Fibroblast of skin of left quadriceps (primary cell): ENCODE measurements at places on chromosomes 2 and 18.

DNA sequence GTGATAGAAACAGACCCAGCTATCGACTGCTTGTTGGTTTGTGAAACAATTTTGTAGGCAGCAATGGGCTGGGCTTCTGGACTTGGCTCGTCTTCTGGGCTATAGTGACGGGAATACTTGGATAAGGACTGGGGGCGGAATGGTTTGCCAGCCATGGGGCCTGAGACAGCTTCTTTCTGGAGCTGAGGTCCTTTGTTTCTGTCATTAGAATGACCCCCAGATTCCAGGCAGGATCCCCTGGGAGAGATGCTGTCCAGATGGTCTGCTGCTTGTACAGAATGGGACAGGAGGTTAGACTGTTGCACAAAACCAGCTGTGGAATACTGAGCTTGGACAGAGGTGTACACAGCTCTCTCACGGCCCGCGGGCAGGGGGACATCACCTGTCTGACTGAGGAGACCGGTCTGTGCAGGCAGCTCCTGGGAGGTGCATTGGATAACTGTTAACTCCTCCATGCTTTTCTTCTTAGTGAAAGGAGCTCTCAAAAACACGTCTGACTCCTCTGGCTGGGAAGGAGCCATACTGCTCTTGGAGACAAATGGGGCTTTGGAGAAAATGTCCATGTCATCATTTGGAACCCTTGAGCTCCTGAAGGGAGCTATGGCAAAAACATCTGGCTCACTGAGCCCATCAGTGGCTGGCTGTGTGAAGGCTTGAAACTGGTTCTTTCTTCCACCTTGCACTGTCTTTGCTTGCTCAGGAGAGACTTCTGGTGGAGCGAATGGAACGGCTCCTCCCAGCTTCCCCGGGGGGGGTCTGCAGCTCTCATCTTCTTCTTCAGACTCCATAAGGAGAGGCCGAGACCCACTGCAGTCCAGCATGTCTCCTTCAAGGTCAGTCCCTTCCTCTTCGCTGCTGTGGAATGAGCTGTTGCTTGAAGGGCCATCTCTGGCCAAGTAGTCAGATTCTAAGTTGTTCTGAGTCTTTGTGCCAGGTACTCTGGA lies 28.6 kb upstream of the NFU1 start:
- no peak for DNase-seq

DNA sequence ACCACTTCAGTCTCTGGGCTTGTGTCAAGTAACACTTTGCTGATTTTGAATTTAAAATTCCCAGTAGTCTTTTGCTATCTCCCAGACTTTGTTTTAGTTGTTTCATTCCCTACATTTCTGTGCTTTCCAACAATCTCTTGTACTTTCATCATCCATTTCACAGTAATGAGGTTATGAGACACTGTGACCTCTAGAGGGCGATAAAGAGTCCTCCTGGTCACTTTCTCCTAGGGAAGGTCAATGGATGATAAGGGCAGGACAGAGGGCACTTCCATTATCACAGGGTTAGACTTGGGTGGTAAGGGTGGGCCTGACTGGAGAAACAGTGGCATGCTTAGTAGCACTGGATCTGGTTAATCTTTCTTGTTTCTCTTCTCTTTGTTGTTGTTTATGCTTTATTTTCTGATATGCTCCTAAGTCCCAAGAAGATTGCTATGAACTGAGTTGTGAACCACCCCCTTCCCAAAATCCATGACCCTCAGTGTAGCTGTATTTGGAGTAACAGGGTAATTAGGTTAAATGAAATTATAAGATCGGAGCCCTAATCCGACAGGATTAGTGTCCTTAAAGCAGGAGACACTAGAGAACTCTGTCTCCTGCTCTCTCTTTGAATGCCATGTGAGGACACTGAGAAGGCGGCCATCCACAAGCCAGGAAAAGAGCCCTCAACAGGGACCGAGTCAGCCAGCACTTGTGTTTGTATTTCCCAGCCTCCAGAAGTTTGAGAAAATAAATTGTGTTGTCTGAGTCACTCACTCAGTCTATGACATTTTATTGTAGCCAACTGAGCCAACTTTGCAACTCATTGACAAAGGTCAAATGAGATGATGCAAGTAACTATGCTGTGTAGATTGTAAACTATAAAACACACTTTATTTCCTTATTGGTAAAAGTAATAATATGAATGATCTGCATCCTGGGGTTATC lies 779.2 kb downstream of the CNTNAP5 start:
- no peak for DNase-seq

DNA sequence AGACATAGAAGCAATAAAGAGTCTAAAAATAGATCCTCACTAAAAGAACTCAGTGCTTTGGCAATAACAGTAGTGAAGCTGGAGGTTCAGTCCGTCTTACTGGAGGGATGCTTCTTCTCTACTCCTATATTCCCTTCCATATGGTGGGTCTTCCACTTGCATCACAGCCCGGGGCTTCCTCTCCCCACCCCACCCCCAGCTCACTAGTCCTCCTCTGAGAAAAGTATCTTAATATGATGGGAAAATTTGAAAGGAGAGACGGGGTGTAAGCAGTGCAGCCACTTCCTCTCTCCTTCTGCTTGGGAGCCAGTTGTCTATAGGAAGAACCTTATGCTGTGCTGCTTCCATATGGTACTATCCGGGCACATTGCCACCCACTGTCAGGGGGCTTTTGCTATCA lies 57.2 kb upstream of the SPOPL start:
- no peak for DNase-seq

- no peak for DNase-seq
These were observed 175.8 kb downstream of the AGPS start for GRCh38 chr2:177568390-177568789.

DNA sequence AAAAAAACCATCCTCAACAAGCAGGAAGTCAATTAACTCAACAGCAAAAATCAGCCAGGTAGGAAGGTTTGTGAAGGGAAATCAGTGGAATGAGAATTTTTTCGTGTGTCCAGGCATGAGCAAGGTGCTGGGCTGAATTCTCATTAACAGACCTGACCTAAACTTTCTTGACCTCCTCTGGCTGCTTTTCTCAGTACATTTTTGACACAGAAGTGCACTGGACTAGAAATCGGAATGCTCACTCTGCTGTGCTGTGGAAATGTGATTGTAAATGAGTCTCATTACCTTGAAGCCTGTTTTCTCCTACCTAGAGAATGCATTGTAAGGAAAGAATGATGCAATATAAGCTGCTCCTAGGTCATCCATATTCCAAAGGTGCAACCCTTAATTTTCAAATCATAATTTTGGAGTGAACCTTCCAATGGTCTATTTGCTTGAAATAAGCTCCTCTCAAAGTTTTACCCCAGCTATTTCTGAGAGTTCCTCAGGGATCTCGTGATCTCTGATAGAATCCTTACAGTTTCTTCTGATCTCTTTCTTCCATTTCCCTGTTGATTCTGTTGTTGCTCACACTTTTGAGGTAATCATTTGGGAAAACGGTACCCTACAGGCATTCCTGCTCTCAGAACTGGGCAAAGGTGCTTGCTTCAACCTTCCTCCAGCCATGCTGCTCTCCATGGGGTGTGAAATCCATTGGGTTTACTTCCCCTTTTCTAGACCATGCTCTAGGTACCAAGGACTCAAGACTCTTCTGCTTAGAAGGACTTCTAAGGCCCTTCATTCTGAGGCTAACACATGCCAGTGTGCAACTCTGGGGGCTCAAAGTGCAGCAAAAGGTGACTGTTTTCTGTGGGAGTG lies 104.9 kb upstream of the ITPRID2 start:
- DNase-seq: no peak

- no peak for DNase-seq
These were observed 304.0 kb downstream of the LNPK start for GRCh38 chr2:175698061-175698460.

DNA sequence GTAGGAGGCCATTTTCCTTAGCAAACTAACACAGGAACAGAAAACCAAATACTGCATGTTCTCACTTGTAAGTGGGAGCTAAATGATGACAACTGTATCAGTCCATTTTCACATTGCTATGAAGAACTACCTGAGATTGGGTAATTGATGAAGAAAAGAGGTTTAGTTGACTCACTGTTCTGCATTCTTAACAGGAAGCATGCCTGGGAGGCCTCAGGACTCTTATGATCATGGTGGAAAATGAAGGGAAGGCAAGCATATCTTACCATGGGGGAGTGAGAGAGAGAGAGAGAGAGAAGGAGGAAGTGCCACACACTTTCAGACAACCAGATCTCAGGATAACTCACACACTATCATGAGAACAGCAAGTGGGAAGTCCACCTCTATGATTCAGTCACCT lies 105.3 kb downstream of the PARD3B start:
- no peak for DNase-seq

GRCh38 chr2:60515721-60516226 lies 37.7 kb downstream of the BCL11A start:
- peak; percentile 83 for DNase-seq

- no peak for DNase-seq
These were observed 31.2 kb downstream of the ASB1 start for GRCh38 chr2:238457927-238458324.

GRCh38 chr18:22643731-22644130 lies 226.0 kb upstream of the CTAGE1 start:
- DNase-seq: no peak

- no peak for DNase-seq
These were observed 54.7 kb downstream of the INO80D start for GRCh38 chr2:206031162-206031784.

DNA sequence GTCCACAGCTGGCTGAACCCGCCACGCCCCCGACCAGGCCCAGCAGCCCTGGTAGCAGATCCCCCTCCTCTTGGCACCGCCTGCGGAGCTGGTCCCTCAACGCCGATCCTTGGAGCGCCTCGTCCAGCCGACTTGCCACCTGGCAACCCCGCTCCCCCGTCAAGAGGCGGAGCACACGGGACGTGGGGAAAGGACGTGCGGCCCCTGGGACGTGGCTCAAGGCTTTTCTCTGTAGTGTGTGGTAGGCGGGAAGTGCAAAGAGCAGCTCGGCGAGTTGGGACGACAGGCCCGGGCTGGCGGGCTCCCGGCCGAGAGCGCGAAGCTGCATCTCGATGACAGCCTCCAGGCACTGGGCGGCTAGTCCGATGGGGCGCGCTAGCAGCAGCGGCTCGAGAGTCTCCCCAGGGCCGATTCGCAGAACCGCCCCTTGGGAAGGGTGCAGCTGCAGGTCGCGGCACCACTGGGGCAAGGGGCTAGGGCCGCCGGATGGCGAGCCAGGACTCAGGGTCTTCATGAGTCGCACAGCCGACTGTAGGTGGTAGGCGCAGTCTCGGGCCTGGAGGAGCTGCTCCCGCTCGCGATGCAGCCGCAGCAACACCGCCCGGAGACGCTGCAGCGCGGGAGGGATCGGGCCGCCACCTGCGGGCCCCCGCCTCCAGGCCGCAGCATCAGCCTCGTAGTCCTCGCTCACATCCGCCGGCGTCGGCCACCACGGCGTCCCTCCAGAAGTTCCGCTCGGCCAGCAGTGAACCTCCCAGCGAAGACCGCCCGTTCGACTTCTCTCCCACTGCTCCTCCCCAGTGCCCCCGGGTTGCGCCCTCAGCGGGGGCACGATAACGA lies 617 bp downstream of the CCDC142 start:
- DNase-seq: no peak

DNA sequence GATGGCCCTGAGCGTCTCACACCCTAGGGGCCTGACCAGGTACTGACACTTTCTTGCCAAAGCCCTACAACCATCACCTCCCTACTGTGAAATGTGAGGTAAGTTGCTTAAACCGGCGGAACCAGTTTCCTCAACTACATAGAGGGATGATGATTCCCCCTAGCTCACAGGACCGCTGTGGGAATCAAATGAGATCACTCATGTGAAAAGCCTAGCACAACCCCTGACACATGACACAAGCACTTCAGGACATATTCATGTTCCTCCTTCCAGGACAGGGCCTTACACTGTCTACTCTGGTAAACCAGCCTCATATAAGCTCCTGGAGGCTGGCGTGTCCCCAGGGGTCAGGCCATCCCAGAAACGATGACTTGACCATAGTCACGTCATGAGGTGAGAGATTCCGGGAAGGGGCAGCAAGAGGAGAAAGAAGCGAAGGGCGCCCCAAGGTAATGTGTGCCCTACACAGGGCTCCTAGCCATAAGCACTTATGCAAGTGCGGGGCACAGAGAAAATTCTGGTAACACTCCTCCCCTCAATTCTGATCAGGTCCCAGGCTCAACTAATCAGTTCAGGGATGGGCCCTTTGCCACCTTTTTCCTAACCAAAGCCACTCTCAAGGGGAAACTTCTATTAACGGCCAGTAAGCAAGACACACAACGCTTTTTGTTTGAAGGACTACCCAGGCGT lies 49.5 kb downstream of the C2orf42 start:
- DNase-seq: no peak

DNA sequence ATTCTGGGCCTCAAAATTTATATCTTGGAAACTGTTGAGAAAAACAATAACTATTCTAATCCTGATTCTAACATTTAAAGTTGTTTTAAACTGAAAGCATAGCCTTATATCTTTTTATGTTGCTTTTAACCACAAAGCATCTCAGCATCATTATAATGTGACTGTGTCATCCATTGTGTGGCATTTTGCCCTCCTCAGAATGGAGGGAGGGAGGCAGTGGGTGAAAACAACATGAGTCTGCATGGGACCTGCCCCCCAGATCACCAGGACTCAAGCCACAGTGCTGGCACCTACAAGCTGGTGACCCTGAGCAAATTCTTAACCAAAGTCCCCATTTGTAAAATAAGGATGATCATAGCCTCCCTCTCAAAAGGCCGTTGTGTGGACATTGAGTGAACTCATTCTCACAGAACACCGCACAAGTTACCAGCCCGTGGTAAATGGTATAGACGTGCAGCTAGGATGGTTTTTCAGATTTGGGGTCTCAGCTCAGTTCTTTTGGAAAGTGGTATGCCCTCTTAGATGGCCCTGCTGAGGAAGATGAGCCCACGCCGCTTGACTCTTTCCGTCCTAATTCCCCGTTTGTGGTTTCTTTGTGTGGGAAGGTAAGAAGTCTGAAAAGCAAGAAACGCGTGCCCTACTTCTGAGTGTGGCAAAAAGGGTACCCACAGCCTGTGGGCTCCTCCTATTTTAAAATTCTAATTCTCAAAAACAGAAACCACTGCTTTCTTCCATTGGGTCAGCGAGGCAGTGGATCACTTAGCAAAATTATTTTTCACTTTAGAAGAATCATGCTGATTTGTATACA lies 305.0 kb upstream of the ID2 start:
- DNase-seq: peak; percentile 8

DNA sequence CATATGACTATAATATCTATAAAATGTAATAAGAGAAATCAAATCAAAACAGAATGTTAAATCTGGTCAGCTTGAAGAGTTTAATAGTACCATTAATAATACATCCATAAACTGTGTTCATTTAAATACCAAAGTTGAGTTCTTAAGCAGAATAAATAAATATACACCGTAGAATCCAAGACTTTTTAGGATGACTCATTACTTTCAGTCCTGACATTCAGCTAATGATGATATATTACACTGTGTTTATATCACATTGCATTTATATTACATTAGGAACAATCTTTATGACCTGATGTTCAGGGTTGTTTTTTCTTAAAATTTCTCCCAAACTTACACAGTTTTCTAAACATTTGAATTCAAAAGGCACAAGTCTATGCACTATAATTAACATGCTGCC lies 331.3 kb downstream of the SS18 start:
- peak; percentile 47 for DNase-seq

DNA sequence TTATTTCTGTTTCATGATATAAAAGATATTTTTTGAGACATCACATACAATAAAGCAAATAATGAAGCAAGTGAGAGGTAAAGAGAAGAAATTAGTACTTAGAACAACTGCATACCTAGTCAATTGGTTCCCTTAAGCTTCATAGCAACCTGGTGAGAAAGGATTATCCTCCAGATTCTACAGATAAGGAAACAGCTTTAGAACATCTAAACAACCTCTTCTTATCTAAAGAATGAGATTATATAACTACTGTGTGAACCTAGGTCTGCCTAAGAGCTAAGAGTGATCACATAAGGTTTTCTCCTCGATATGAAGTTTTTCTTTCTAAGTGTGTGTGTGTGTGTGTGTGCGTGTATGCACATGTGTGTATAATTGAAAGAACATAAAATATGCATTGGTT lies 265.1 kb downstream of the NOL4 start:
- no peak for DNase-seq
